AG08396 (cell line): ENCODE measurements at places on chromosomes 4 and X.

- no peak for DNase-seq
These were observed 1150.1 kb downstream of the STIM2 start for GRCh38 chr4:28010577-28011240.

DNA sequence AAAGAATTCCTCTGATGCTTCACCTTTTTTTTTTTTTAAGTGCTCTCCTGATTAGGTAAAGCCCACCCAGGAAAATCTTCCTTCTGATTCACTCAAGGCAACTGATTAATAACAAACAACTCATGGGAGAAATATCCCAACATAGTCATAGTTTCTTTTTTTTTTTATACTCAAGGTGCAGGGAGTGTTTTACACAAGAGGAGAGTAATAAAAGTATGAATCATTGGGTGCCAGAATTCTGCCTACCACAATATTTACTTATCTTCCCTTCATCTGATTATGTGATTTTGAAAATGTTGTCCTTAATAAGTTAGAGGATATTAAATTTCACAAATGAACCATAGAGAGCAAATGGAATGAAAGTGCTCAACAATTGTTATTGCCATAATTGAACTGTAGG lies 329.9 kb downstream of the TECRL start:
- no peak for DNase-seq

GRCh38 chr4:124329134-124329533 lies 383.4 kb downstream of the ANKRD50 start:
- no peak for DNase-seq

DNA sequence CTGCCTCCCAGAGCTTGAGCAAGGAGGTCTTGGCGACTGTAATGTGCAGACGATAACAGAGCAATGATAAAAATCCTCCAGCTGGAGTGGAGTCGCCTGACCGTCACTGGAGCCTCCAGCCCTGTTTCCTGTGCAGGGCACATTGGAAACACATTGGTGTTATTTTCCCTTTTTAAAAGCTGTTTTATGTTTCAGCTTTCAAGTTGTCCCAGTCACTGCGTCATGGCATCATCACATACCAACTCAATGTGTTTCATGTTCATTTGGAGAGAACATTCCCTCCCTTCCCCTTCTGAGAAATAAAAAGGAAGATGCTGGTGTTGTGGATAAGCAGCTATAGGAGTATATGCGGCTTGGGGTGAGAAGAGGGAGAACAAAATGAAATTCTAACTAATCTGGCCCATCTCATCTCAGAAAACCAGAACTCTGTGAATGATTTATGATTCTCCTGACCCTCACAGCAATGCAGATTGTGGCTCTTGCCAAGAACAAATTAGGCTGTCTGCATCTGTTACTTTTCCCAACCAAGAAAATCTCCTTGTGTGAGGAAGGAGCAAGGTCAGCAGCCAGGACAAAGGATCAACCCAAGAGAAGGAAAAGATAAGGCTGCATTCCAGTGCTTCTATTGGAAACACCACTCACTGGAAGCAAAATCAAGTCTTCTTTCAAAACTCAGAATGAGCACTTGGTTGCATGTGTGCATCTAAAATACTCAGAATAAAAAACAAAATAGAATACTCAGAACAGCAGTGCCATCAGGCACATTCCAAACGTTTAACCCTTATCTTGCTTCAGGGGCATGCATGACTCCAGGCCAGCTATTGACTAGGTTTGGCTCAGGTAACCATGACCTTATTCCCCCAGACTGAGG lies 134.4 kb downstream of the RASL11B start:
- peak; percentile 42 for DNase-seq

- no peak for DNase-seq
These were observed 56.0 kb downstream of the RAI2 start for GRCh38 chrX:17805120-17805519.

- no peak for DNase-seq
These were observed 90.2 kb upstream of the SLITRK2 start for GRCh38 chrX:145727476-145727875.

DNA sequence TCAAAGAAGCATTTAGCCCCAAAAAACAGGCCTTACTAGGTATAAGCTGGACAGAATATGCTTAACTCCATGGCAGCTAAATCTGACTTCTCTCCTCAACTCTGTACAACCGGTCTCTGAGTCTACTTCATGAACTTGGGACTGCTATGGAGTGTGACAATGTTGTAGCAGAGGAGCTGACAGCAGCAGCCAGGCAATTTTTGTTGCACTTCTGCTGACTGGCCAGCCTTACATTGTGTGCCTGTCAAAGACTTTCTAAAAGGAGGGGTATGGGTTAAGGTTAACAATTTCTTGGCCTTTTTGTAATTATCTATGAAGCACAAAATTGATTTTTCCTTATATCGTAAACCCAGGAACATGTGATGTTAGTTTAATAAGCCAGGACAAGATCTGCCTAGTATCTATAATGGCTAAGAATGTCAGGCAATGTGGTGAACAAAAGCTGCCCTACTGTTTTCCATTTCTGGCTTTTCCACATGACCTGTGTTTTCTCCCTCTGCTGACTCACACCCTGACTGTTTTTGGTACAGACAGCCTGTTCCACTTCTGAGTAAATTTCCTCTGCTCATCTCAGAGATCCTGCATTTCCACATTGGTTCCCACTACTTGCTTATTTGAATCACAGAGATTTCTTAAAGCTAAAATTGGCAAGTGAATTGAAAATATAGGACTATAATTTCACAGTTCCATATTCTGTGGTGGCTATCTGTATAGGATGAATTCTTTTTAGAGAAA lies 9.3 kb downstream of the NOX1 start:
- DNase-seq, result peak; percentile 26

DNA sequence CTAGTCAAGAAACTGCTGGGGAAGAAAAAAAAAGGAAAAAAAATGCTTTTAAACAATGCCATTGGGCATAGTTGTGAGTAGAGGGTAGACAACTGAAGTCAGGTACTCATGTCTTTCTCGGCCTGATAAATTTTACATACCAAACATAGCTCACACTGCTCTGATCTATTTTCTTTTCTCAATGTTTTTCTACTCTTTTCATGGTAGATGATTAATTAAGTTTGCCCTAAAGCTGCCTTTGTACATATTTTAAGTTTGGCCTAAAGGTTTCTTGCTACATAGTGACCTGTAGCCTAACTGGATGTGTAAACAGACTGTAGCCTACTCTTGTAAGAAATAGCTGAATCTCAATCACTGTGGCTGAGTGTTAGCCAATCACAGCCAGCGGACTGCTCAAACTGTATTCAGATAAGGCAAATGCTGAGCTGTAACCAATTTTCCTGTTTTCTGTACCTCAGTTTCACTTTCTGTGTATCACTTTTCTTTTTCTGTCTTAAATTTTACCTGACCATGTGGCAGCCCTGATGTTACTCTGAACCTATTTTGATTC lies 121.0 kb downstream of the PCDH10 start:
- DNase-seq, result no peak

DNA sequence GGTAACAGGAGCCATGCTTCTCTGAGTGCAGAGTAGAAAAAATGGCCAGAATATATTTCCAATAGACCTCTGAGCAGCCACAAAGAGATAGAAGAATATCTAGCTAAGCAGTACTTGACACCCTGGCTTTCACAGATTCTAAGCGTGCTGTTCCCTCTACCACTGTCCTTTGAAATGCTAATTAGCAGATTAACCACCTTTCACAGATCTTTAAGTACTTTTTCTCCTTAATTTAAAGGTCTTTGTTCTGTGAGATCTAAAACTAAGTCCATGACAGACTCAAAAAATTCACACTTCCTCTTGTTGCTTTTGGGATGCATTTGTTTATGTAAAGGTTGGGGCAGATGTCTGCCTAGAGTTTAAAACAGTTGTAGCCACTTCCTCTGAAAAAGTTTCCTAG lies 28.3 kb upstream of the MAGEC2 start:
- DNase-seq, result no peak

GRCh38 chr4:140666889-140667614 lies 89.1 kb downstream of the TBC1D9 start:
- no peak for DNase-seq

DNA sequence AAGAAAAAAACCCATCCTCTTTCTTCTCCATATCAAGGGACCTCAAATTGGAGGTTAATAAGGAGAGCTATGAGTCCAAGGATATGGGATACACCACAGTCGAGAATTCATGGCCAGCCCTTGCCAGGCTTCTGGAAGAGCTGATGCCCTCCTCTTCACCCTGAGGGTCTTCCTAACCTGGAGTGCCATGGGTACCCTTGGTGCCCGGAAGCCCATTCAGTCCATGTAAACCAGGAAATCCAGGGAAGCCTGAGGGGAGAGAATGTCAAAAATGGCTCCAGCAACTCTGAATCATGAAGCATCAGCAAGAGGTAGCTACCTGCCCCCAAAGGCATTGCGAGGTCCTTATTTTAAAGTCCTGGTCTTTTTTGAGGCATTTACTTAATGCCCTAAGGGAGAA lies 78.2 kb downstream of the ATG4A start:
- no peak for DNase-seq

GRCh38 chrX:63128509-63128908 lies 222.6 kb downstream of the SPIN4 start:
- DNase-seq, result no peak

DNA sequence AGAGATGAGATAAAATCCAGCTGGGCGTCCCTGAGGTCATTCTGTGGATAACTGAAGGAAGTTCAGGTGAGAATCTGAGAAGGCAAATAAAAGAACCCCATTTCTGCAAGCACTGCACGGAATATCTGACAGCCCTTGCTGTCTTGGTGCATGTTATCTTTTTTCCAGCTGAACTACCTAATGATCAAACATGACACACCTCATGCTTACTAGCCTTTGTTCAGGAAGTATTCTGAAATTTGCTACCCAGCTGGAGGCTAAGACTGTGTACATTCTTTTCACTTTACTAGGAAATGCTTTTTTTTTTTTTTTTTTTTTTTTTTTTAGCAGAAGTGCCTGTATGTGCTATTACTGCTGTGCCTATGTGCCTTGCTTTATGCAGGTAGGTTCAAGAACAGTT lies 718.1 kb downstream of the SMARCA1 start:
- DNase-seq, result no peak

DNA sequence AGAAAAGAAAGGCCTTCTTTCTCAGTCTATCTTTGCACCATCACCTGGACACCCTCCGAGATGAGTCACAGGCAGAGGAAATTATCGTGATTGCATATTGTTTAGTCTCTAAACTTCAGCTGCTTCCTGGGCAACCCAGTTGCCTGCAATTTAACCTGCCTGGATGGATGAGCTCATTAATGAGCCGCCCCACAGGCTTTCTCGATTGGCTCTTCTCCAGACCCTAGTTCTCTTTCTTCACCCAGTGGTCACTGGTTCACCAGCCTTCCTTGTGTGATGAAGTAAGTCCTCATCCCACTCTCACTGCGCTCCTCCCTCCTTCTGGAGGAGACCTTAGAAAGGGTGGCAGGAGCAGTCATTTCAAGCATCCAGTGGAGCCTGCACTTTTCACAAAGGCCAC lies 94.4 kb downstream of the SOWAHB start:
- peak; percentile 77 for DNase-seq

DNA sequence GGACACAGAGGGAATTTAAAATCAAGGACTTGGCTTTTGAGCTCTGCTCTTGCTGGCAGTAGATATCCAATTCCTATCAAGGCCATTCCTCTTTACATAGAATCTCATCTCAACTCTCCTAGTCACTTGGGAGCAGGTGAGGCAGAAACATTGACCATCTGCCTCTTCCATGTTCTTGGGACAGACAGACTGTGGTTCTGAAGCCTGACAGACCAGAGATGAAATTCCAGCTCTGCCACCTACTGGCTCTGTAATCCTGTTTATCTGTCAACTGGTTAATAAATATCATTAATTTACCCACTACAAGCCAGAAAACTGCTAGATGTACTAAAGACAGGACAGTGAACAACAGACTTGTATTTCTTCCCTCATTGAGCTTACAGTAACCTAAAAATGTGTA lies 300.8 kb downstream of the ADGRL3 start:
- DNase-seq, result no peak

DNA sequence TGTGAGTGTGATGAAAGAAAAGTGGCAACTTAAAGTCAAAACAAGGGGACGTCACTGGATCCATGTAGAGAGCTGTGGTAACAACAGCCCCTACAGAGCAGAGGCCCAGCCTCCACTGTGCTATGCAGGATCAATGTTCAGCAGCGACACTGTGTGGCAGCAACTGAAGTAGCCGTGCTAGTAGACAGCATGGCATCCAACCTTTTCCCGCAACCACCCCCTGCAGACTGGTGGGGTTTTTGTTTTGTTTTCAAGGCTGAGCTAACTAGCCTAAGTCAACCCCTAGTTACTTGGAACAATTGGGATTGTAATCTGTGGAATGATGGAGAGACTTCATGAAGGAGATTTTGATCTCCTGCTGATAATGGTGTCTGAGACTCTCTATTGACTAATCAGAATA lies 44.4 kb upstream of the PPARGC1A start:
- DNase-seq, result no peak

GRCh38 chr4:103904123-103904522 lies 184.3 kb upstream of the TACR3 start:
- no peak for DNase-seq

- DNase-seq, result no peak
These were observed 57.8 kb upstream of the ANXA3 start for GRCh38 chr4:78493731-78494130.

DNA sequence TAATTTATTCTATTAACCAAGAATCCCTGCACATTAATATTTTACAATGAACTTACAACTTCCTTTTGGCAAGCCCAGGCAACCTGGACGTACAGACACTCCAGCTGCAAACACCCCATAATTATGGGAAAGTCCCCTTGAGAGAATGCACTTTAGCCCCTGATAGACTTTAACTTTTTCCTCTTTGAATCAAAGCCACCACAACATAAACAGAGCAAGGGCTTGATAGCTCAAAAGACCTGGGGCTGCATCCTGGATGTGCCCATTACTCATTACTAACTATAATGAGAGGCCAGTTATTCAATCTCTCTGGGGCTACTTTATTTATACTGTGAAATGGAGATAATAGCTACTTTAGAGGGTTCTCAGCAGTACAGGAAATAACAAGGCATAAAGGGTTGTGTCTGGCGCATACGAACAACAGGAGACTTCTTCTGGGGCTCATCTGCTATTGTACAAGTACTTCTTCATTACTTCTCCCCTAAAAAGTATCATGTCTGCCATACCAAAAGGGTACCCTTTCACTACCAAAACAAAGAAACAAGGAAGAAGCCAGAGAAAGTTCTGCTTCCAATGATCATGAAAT lies 54.9 kb downstream of the CASK start:
- DNase-seq, result no peak
